ENCODE measurements at places on chromosomes 2 and 18.

GRCh38 chr2:30148850-30149249 is 2.0 kb downstream of the YPEL5 start:
- DNase-seq = no peak

- no peak for DNase-seq
Observed at GRCh38 chr18:60898111-60898510, 435.1 kb upstream of the CDH20 start.

GRCh38 chr2:205073433-205074020 is 528.3 kb downstream of the PARD3B start:
- DNase-seq = no peak

DNA sequence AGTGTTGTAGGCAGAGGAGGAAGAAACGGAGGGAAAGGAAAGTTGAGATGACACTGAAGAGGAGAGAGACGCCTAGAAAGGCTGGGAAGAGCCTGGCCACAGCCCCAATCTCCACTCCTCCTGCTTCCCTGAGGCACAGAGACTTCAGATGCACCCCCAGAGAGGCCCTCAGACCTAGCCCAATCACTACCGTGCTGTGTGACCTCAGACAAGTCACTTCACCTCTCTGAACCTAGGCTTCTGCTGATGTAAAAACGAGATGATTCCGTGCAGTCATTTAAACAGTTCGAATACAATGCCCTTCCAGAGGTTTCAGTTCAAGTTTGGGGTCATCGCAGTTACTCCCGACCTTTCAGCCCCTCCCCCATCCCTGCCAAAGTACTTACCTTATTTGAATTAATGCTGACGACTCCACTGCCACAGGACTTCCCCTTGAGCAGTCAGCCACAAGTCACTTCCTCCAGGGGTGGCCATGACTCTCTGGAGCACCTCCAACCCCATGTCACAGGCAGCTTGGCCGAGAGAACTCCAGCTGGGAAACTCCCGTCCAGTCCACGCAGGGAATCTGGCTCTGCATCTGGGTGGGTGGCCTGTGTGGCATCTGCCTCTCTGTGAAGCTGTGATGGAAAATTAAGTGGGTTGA is 105.2 kb upstream of the ID2 start:
- peak; percentile 10 for DNase-seq

DNA sequence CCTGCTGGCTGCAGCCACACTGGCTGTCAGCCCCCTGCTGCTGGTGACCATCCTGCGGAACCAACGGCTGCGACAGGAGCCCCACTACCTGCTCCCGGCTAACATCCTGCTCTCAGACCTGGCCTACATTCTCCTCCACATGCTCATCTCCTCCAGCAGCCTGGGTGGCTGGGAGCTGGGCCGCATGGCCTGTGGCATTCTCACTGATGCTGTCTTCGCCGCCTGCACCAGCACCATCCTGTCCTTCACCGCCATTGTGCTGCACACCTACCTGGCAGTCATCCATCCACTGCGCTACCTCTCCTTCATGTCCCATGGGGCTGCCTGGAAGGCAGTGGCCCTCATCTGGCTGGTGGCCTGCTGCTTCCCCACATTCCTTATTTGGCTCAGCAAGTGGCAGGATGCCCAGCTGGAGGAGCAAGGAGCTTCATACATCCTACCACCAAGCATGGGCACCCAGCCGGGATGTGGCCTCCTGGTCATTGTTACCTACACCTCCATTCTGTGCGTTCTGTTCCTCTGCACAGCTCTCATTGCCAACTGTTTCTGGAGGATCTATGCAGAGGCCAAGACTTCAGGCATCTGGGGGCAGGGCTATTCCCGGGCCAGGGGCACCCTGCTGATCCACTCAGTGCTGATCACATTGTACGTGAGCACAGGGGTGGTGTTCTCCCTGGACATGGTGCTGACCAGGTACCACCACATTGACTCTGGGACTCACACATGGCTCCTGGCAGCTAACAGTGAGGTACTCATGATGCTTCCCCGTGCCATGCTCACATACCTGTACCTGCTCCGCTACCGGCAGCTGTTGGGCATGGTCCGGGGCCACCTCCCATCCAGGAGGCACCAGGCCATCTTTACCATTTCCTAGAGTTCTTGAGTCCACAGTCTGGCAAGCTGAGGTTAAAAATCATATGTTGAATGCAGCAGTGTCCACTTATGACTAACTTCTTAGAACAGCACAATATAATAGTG is 741 bp downstream of the GPR148 start:
- no peak for DNase-seq

GRCh38 chr18:63603355-63603754 is 16.2 kb downstream of the SERPINB13 start:
- no peak for DNase-seq

- no peak for DNase-seq
Observed at GRCh38 chr2:46923041-46923528, 7.5 kb upstream of the MCFD2 start.

DNA sequence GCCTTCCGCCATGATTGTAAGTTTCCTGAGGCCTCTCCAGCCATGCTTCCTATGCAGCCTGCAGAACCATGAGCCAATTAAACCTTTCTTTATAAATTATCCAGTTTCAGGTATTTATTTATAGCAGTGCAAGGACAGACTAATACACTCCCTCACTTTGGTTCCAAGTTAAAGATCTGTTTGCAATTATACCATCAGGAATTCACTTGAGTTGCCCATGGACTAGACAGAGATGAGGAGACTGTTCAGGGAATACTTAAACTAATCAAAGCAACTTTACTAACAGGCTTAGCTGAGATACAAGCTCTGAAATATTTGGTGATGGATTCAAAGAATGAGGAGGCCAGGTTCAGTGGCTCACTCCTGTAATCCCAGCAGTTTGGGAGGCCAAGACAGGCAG is 190.0 kb downstream of the MTCL1 start:
- no peak for DNase-seq

- no peak for DNase-seq
Observed at GRCh38 chr2:231661422-231662027, 46.8 kb upstream of the PTMA start.
